ENCODE measurements at places on chromosomes 7 and 10.

- no peak for DNase-seq
Observed at GRCh38 chr7:145106001-145106400, 270.1 kb upstream of the TPK1 start.

DNA sequence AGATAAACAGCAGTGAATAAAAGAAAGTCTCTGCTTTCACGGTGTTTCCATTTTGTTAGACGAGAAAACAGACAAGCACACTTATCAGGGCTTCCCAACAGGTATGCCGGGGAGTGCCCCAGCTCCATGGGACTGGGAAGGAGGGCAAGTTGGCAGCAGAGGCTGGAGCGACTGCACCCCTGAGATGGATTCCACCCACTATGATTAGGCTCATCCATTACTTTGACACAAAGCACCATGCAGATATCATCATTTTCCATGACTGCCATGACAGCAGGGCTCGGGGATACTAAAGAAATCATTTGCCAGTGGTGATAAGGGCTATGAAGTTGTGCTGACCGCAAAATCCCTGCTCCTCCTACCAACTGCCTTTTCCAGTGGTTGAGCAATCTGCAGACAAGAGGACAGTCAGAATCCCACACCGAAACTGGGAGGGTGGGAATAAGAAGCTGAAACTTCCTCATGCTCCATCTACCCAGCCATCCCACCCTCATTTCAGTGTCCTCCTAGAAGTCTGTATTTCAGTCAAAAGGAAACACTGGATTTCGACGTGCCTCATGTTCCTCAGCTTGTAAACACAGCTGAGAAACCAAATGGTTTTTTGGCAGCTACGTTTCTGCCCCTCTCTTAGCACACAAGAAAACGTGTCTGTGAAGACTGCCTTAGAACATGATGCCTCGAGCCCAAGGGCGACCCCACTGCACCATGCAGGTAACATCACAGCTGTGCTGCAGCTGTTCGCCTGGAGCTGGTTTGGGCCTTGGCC lies 15.5 kb downstream of the CREB3L2 start:
- DNase-seq = no peak

GRCh38 chr10:74855027-74855426 lies 28.6 kb downstream of the KAT6B start:
- DNase-seq = no peak

DNA sequence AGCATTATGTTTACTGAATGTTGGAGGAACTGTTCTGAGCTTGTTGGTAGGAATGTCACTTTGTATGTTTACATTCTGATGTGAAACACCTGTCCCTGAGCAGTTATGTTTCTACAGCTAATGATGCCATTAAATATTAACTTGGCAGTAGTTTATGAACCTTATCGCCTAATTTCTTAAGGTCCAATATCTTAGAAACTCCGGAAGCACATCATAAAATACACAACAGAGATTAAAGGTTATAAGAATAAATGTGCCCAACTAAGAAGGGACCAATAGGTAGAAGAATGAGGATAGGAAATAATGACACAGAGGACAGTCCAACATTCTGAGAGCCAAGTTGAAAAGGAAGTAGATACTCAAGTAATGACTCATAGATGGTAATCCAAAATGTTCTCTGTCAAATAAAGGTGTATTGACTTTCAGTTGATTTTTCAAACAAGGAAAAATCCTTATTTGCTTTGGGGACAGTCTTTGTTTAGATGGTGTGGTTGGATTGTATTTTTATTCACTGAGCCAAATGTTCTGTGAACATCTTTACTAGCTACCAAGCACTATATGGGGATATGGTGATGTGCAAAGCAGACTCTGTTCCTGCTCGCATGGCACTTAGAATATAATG lies 31.9 kb downstream of the LCOR start:
- no peak for DNase-seq

GRCh38 chr7:128459394-128459878 lies 3.8 kb downstream of the HILPDA start:
- DNase-seq = no peak

- no peak for DNase-seq
Observed at GRCh38 chr10:125193306-125193877, 33.0 kb upstream of the CTBP2 start.
